Foreskin fibroblast (primary cell): ENCODE measurements at places on chromosomes 4 and X.

- peak; percentile 65 for DNase-seq
Measured at GRCh38 chr4:6658597-6659075, 18.2 kb downstream of the MRFAP1 start.

GRCh38 chr4:84470204-84470785 is 28.8 kb downstream of the NKX6-1 start:
- DNase-seq: no peak

GRCh38 chrX:13891377-13892140 is 74.7 kb upstream of the GPM6B start:
- no peak for DNase-seq

DNA sequence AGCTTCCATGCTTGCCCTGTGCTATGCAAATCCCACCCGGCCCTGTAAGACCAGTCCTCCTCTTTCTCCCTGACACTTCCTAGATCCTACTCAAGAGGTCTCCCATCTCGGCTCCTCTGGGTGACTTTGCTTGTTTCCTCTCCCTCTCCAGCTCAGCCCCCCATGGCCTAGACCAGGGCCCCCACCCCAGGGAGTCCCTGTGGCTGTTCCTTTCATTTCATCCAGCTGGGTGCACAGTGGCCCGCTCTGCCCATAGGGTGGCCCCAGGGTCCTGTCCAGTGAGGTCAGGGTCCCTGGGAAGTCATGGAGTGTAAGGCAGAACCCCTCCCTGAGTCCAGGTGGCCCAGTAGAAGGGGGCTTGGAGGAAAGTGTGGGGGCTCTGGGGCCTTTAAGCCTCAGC is 52.3 kb upstream of the NKX1-1 start:
- no peak for DNase-seq

GRCh38 chr4:115529126-115529525 is 415.7 kb upstream of the NDST4 start:
- DNase-seq: no peak

- no peak for DNase-seq
Measured at GRCh38 chrX:38661561-38661960, 100.2 kb downstream of the TSPAN7 start.

DNA sequence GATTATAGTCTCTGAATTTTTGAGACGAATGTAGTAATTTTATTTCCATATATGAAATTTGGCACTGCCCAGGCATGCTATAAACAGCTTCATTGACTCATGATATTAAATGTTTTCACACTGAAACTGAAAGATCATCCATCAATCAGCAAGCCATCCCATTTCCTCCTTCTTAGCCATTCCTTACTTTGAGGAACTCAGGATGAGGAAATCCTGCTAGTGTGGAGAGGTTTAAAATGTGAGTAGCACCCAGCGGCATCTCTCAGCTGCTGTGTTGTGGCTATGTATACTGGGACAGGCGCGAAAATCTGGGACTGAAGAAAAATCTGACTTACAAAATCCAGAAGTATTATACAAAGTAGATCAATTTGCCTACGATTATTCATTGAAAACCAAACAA is 52.1 kb downstream of the PTCHD1 start:
- no peak for DNase-seq

- DNase-seq: no peak
Measured at GRCh38 chr4:36285784-36286480, 4.5 kb downstream of the DTHD1 start.

DNA sequence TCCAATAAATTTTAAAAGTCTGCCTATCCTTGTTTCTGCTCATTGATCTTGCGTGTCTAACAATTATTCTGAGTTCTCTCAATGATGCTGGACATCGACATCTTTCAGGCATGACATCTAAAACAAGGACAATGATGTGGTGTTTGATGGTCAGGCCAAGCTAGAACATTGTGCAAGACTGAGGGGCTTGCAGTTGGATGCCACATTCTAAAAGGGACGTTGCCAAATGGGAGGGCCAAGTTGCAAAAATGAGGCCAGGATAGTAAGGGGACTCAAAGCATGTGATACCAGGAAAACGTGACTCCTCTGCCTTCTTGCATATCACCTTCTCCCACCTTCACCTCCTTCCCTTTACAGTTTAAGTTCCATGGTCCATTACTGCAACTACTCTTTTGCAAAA is 29.4 kb upstream of the NSUN7 start:
- no peak for DNase-seq

DNA sequence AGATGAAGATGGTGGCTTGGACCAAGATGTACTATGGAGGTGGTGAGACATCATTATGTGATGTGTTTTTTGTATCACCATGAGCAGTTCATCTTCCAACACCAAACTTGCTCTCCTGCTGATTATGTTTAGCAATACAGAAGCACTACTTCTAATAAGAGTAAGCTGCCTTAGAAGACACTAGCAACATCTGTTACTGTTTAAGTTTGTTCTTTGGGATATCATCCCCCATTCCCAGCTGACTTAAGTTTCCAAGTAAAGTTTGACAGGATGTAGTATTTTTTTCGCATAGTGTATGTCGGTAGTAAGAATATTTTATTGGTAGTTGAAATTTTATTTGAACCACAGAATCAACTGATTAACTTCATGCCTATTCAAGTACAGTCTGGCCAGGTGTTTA is 123.5 kb upstream of the BMPR1B start:
- DNase-seq: peak; percentile 58

GRCh38 chr4:8840006-8840793 is 31.4 kb downstream of the HMX1 start:
- no peak for DNase-seq

DNA sequence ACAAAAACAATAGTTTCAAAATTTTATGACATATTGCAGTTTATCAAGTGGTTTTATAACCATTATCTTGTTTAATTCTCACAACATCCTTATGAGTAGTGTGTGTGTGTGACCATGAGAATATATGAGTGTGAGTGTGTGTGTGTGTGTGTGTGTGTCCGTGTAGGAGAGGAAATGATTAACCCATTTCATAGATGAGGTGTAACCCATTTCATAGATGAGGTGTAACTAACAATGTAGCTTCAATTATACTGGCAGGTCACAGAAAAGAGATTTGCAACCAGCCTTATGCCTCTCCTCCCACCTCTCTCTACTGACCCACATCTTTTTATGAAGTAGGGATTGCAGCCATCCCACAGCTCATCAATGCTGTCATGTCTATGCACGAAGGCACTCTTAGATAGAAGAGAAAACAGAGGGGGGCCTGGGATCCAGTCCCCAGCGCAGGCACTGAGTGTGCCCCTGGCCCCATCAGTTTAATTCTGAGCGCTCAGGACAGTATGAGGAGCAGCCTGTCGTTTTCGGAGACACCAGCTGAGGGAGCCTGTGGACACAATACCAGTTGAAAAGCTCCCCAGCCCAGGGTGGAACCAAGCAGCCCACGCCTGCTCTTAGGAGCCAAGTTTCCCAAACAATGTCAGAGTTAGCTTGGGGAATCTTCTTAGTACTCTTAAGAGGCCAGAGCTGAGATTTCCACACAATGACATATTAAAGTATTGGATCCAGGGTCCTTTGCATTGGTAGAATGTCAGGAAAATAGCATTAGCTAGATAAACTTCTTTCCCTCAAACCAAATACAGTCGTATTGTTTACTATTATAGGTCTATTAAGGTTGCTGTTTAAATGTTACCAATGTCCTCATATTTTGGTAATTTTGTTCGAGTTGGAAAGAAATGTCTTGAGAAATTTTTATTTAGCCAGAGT is 88.6 kb downstream of the PALLD start:
- DNase-seq: peak; percentile 89

- no peak for DNase-seq
Measured at GRCh38 chr4:105305019-105305836, 158.6 kb downstream of the TET2 start.

DNA sequence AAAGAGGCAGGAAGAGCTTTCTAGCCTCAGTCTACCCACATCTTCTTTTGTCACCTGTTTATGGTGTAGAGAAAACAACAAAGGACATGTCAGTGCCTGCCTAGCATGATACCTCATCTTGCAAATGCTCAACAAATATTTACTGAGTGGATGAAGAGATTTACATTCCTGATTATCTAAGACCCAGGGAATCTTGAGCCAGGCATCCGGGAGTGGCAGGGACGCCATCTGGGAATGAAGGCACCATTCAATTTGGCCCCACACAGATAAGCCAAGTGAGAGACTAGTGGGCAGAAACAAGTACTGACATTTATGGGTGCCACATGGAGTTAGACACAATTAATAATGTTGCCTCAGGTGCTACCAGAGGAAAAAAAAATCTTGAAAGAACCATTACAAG is 36.8 kb upstream of the CASK start:
- no peak for DNase-seq

DNA sequence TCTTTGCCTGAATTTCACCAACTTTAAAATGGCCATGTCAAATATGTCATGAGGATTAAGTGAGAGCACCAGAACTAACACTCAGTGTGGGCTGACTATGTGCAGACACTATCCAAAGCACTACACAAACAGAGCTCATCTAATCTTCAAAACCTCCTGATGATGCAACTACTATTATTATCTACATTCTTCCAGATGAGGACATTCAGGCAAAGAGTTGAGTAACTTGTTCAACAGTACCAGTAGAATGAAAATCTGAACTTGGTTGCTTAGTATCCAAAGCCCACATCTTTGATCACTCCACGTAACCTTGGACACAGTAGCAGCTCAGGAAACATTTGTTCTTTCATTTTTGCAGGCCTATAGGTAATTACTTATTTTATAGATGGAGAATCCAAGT is 90.1 kb downstream of the ATP8A1 start:
- DNase-seq: no peak

DNA sequence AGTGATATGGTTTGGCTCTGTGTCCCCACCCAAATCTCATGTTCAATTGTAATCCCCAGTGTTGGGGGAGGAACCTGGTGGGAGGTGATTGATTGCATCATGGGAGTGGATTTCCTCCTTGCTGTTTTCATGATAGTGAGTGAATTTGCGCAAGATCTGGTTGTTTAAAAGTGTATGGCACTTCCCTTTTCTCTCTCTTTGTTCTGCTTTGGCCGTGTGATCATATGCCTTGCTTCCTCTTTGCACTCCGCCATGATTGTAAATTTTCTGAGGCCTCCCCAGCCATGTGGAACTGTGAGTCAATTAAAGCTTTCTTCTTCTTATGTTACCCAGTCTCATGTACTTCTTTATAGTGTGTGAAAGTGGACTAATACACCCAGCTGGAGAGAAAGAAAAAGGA is 113.0 kb upstream of the AADAT start:
- no peak for DNase-seq

DNA sequence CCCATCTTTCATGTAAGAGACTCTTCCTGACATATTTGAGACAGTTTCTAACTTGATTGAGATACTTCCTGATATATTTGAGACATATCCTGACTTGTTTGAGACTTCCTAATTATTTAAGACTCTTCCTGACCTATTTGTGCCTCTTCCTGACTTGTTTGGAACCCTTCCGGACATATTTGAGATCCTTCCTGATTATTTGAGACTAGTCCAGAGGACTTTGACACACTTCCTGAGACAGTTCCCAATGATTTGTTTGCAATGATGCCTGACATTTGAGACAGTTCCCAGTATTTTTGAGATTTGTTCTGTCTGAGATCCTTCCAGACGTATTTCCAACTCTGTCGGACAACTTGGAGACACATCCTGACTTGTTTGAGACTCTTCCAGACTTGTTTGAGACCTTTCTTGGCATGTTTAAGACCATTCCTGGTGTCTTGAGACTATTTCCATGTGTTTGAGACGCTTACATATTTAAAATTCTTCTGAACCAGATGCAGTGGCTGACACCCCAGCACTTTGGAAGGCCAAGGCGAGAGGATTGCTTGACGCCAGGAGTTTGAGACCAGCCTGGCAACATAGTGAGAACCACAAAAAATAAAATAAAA is 118.9 kb upstream of the USP9X start:
- DNase-seq: no peak

GRCh38 chrX:38859602-38860001 is 58.3 kb downstream of the MID1IP1 start:
- peak; percentile 28 for DNase-seq

DNA sequence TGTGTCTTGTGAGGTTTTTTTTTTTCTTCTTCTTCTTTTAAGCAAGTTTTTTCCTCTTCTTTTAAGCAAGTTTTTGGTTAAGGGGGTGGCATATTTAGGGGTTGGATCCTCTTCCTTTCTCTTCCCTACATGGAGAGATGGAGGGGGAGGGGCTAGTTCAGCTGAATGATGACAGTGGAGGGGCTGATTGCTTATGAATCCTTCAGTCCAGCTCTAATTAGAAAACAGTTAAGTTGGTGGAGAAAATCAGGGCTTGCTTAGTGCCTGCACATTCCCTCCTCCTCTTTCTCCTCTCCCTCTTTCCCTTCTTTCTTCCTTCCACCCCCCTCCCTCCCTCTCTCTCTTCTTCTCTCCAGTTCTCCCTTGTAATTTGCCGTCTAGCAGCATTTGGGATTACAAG is 4.4 kb upstream of the HAND2 start:
- DNase-seq: no peak

- DNase-seq: no peak
Measured at GRCh38 chr4:29908276-29908675, 811.9 kb upstream of the PCDH7 start.

- peak; percentile 25 for DNase-seq
Measured at GRCh38 chr4:159248384-159249178, 145.7 kb downstream of the RAPGEF2 start.

GRCh38 chr4:34935739-34936138 is 1308.6 kb downstream of the ARAP2 start:
- DNase-seq: peak; percentile 2

DNA sequence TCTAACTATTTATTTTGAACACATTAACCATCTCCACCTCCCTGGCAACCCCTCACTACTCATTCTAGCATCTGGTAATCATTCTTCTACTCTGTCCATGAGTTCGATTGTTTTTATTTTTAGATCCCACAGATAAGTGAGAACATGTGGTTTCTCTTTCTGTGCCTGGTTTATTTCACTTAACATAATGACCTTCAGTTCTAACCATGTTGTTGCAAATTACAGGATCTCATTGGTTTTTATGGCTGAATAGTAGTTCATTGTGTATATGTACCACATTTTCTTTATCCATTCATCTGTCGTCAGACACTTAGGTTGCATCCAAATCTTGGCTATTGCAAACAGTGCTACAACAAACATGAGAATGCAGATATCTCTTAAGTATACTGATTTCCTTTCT is 33.4 kb upstream of the FAM47B start:
- DNase-seq: peak; percentile 20
